ENCODE measurements at places on chromosomes 12 and 14.

- H3K36me3 ChIP-seq, result no peaks in the 10 kb centered on the region
- H3K4me3 ChIP-seq, result no peak overlapping the region
- no peak overlapping the region for H3K27ac ChIP-seq
- peaks cover 27% of the 10 kb centered on the region for H3K4me1 ChIP-seq
- H3K27me3 ChIP-seq, result peaks cover 3% of the 10 kb centered on the region
Observed at GRCh38 chr14:21106498-21107282, 5.8 kb downstream of the TMEM253 start.

- no peak overlapping the region for H3K27ac ChIP-seq
- no peak for DNase-seq
- H3K4me3 ChIP-seq, result no peak overlapping the region
Observed at GRCh38 chr14:88750945-88751344, 41.8 kb downstream of the EML5 start.

GRCh38 chr12:118237908-118238307, 102.0 kb downstream of the PEBP1 start:
- H3K27ac ChIP-seq, result no peak overlapping the region
- no peaks in the 10 kb centered on the region for H3K36me3 ChIP-seq
- no peaks in the 10 kb centered on the region for H3K4me1 ChIP-seq
- H3K27me3 ChIP-seq, result no peaks in the 10 kb centered on the region
- no peak overlapping the region for H3K4me3 ChIP-seq
- DNase-seq, result no peak

DNA sequence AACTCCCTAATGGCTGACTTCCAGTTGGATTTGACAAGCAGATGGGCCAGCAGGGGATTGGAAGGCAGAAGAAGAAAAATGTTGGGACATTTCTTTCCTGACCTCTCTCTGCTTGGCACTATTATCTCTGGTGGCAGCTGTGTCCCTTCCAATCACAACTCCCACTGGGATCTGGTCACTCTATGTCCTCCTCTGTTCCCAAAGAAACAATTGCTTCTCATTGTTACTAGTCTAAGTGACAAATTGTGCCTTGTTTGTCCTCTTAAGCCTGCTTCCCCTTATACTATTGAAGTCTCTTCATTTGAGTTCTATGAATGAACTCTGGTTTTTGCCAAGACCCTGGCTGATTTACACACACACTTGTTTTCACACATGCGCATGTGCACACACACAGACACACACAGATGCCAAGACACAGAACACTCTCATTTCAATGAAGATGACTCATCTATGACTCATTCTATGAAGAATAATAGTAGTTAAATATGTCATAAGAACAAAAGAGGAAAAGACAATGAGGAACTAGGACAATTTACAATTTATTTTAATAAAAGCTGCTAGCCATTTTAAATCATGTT, 83.0 kb upstream of the FAR2 start:
- H3K27ac ChIP-seq, result peak overlapping the region; percentile 14
- no peak for DNase-seq

- H3K27me3 ChIP-seq, result peaks cover 12% of the 10 kb centered on the region
- peaks cover 43% of the 10 kb centered on the region for H3K4me1 ChIP-seq
- DNase-seq, result no peak
- no peak overlapping the region for H3K27ac ChIP-seq
Observed at GRCh38 chr12:6459004-6459337, 7.1 kb downstream of the TAPBPL start.

GRCh38 chr12:26799741-26800140, 33.3 kb downstream of the ITPR2 start:
- no peaks in the 10 kb centered on the region for H3K36me3 ChIP-seq
- peaks cover 2% of the 10 kb centered on the region for H3K27me3 ChIP-seq
- DNase-seq, result no peak
- no peak overlapping the region for H3K27ac ChIP-seq
- peaks cover 13% of the 10 kb centered on the region for H3K4me1 ChIP-seq

All from endothelial cell (in vitro differentiated cells).